ENCODE measurements at places on chromosomes 6 and 20.

DNA sequence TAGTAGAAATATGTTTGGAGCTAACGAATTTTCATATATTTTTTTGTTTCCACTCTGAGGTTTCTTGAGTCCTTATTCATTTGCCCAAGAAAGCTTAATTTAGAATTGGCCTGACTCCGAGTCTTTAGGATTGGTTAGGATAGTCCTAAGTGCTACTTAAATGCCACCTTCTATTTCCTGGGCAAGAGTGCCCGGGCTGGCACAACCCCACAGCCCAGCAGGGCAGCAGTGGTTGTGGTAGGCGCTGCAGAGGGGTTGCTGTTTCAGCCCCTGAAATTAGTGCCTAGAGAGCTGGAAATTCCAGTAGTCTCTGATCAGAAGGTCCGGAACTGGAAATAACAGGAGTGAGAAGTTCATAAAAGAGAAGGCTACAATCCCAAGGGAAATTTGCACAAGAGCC is 139.4 kb upstream of the TENT5A start:
- no peak for DNase-seq

DNA sequence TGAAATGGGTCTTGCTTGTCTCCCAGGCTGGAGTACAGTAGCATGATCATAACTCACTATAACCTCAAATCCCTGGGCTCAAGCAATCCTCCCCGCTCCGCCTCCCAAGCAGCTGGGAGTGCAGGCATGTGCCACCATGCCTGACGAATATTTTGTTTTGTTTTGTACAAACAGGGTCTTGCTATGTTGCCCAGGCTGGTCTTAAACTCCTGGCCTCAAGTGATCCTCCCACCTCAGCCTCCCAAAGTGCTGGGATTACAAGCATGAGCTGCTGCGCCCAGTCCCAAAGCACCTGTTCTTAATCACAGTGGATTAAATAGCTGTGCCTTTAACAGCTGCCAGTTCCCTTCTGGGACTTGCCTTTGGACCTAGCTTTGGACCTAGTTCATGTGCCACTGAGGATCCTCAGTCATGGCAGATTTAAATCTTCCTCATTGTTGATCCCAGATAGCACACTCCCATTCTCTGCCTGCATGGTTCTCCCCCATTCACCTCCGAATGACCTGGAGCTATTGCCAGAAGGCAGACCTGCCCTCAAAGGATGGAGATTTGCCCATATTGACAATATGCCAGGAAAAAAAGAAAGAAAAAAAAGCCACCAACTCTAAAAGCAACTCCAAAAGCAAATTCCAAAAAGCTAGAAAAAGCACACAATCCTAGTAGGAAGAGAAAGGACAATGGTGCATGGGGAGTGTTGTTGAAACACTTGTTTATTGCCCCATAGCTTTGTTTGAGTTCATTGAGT is 10.6 kb downstream of the POFUT1 start:
- no peak for DNase-seq

DNA sequence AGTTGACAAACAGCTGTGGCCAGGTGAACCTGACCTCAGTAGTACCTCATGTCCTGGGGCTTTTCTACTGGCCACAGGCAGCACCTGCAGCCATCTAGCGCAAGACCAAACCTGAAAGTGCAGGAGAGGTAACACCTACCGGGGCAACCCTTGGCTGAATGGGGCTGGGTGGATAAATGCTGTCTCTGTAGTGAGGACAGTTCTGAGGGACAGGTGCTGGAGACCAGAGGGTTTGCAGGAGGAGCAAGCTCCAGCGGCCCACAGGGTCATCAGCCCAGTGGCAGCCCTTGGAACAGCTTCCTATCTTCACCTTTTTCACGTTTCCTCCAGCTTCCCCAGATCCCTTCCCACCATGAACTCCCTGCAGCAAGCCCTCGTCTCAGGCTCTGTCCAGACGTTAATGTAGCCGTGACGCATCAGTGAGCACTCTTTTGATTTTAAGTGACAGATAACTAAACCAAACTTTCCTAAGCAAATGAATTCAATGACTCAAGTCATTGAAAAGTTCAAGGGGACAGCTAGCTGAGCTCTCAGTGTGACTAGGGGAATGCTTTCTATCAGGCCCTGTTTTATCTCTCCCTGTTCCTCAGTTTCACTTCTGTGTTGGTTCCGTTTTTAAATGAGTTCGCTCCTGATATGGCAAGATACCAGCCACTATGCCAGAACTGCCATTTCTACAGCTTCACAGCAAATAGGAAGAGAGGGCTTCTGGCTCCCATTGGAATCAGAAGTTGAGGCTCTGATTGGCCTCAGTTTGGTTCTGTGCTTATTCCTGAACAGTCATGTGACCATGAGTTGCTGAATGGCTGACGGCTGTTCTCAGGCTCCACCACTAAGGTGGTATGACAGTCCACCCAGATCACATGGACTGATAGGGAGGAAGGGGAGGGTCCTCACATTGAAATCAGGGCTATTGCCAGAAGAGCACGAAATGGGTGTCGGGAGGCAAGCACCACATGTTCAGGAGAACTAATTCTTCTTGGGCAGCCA is 12.1 kb upstream of the PFDN4 start:
- no peak for DNase-seq

DNA sequence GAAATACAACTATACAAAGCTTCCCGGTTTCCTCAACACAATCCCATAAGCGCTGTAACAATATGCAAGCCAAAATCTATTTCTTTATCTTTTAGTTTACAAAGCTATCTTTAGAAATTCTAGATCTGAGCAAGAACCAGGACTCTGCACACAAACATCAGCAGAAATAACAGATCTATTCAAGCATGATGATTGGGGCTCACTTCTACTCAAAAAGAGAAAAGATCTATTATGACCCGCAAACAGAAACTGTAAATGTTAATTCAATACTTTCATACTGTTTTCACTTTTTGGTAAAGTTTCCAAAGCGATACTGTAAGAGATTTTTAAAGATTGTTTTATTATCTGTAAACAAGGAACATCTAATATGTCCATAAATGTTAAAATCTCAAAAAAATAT is 86.6 kb downstream of the SESN1 start:
- no peak for DNase-seq

- DNase-seq: no peak
Observed at GRCh38 chr6:139369568-139370282, 4.7 kb downstream of the CITED2 start.

DNA sequence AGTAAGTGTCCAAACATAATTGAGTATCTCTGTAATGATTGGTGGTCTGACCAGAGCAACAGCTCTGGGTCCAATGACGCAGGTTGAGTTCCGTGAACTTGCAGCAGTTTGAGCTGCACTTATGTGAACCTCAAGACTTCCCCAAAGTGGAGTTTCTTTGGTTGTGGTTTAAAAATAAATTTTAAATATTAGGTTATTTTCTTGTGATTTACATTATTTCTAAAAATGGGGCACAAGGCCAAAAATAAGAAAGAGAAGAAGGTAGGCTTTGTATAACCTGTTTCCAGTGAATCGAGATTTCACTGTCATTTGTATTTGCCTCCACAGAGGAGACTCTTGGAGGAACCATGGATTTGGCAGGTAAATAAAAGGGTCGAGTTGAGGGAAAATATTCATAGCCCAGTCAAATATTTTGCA is 166.4 kb upstream of the ZNF217 start:
- no peak for DNase-seq

- no peak for DNase-seq
Observed at GRCh38 chr6:39225946-39226437, 3.3 kb downstream of the KCNK5 start.

DNA sequence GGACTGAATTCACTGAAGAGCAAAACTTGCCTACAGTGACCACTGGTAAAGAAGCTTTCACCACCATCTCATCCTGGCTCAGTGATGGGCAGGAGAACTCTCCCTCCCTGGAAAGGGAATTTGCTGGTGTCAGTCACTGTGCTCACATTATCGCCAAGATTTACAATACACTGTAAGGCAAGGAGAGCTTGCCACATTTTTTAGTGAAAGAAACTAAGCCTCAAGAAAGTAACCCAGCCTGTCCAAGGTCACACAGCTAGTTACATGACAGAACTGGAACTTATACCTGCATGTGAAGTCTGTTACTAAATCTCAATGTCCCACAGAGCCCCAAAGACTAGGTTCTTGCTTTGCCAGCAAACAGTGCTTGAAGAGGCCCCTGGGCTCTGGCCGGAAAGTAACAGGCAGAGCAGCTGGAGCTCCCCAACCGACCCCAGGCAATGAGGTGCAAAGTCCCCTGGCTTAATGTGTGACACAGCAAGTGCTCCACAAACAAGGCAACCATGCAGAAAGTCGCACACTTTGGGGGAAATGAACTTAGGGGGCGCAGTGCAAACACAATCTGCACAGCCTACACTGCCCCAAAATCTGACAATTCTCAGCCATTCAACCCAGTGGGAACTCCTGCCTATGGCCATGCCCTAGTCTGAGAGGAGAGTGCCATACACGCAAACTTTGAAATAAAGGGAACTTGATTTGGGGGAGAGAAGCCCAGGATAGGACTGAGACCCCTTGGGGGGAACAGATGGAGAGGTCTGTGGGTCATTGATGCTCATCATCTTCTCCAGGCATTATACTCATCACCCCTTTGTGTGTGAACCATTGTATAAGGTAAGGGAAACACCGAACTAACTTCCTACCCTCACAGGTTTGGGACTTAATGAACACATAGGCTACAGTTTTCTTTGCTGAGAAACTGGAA is 1.9 kb downstream of the BCL2L1 start:
- no peak for DNase-seq

GRCh38 chr20:47951521-47951971 is 166.3 kb upstream of the SULF2 start:
- no peak for DNase-seq

DNA sequence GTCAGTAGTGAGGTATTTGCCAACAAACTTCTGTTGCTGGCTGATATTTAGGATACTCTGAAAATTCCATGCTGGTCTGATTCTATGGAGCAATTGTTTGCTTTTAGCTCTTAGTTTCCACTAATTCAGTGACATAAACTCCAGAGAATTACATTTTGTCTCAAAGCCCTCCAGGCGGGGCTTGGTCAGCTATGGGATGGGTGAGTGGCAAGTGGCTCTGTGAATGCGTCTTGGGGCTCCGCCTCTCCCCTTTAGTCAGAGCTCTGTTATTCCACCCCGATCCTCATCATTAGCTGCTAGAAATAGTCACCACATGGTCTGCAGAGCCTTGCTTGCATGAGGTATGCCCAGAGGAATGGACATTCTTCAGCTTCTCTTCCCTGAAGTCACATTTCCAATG is 540.6 kb downstream of the QKI start:
- no peak for DNase-seq

- no peak for DNase-seq
Observed at GRCh38 chr20:33518071-33518470, 28.2 kb downstream of the CBFA2T2 start.

GRCh38 chr6:9628819-9629218 is 786.1 kb downstream of the TFAP2A start:
- DNase-seq: no peak

GRCh38 chr6:80028589-80028988 is 24.1 kb downstream of the TTK start:
- no peak for DNase-seq

Measured in NCI-H1930 (cell line).